Activated CD8-positive, alpha-beta memory T cell treated with anti-CD3 and anti-CD28 coated beads for 4 hours (primary cell): ENCODE measurements at places on chromosomes 3 and 15.
A peak's percentile ranks its signal among the peaks of the same experiment; 100 is the strongest.

DNA sequence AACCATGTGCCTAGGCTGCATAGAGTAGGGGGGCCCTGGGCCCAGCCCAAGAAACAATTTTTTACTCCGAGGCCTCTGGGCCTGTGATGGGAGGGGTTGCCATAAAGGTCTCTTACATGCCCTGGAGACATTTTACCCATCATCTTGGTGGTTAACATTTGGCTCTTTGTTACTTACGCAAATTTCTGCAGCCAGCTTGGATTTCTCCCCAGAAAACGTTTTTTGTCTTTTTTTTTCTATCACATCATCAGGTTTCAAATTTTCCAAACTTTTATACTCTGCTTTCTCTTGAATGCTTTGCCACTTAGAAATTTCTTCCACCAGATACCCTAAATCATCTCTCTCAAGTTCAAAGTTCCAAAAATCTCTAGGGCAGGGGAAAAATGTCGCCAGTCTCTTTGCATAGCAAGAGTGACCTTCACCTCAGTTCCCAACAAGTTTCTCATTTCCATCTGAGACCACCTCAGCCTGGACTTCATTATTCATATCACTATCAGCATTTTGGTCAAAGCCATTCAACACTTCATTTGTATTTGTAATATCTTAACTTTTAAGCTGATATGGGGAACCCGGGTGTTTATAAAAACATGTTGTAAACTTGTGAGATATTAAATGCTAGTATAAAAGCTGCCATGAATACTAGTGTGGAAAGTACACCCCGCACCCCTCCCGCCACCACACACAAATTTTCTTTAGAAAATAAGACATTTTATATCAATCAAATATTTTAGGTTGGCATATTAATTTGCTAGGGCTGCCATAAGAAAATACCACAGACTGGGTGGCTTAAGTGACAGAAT lies 56.0 kb upstream of the PLSCR4 start:
- no peak for DNase-seq

DNA sequence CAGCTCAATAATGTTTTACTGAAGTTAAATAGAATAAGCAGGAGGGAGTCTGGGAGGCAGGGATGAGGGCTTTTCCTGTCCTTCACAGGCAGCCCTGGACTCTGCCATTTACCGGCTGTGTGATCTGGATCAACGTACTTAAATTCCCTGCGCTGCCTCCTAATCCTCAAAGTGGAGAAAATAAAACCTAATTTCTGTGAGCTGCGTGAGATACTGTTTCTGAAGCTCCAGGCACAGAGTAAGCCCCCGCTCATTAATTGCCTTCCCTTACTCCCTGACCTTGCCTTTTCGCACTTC lies 278 bp upstream of the PDIA5 start:
- no peak for DNase-seq

DNA sequence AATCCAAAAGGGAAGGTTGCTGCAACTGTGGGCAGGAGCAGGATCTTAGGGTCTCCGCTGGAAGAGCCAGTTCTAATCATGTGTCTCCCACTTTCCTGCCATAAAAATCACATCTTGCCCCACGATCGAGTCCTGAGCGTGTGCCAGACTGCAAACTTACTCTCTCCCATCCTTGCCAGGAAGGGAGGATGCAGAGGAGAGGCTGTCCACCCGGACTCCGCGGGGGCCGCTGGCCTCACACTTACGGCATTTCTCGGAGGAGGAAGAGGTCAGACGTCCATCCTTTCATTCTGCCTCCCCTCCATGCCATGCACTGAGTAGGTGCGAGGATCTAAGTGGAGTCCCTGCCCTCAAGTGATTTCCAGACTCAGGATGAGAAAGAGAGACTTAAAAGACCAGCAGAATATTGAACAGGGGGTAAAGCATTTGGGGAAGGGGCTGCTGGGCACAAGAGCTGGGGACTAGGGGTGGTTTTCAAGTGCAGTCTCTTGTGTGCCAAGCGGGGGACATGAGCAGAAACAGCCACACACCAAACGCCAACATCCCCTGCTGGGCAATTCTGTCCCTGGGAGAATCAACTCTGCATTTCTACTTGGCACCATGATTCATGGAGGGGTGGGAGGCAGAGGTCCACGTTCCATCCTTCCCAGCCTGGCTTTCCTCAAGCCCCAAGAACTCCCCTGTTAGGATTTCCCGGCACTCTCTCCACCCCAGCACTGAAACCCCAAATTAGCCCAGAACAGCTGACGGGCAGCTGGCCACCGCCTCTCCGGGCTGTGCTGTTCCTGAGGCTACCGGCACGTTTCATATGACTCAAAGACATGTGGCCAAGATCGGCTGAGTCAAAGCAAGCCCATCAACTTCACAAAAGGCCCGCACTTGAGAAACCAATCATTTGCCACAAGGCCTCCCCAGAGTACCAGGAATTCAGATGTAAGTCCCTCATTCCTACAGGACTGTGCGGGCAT lies 11.6 kb downstream of the OXTR start:
- DNase-seq, result no peak

DNA sequence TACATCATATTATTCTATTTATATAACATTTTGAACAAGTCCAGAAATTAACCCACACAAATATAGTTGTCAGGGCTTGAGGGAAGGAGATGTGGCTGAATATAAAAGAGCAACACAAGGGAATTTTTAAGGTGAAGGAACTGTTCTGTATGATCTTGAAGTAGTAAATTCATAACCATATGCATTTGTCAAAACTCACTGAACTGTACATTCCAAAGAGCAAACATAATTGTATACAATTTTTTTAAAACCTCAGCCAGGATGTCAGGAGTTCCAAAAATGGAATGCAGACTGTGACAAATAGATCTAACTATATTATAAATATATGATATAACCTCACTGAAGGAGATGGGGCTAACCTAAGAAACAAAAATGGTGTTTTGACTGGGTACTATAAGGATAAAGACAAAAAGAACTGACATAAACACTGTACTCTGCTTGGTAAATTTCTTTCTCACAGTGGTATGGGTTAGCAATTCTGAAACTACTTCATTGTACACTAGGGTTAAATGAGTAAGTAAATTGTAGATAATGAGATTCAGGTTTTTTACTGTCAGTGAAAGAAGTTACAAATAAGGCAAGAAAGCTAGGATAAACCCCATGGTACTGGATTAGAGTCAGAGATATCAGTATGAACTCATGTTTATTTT lies 14.4 kb downstream of the GOLGB1 start:
- DNase-seq, result no peak

DNA sequence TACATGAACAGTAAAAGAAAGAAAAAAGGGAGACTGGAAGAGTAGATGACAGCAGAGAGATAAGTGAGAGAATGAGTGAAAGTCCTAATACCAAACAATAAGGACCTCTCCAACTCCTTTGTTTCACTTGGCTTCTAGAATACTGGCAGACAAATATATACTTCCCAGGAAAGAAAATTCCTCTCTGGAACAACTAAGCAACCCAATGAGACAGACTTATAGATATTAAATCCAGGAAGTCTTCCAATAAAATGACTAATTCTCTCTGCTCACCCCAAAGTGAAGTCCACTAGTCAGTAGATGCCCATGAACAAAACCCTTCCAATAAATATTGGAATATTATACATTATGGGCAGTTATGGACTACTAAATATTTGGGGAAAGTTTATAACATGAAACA lies 114.2 kb downstream of the NEDD4 start:
- DNase-seq, result no peak

GRCh38 chr3:173139420-173139819 lies 1.6 kb downstream of the SPATA16 start:
- DNase-seq, result no peak

GRCh38 chr15:23403550-23403949 lies 43.5 kb downstream of the GOLGA6L2 start:
- DNase-seq, result no peak

- no peak for DNase-seq
These were observed 152.7 kb downstream of the SUCNR1 start for GRCh38 chr3:152026033-152026556.

DNA sequence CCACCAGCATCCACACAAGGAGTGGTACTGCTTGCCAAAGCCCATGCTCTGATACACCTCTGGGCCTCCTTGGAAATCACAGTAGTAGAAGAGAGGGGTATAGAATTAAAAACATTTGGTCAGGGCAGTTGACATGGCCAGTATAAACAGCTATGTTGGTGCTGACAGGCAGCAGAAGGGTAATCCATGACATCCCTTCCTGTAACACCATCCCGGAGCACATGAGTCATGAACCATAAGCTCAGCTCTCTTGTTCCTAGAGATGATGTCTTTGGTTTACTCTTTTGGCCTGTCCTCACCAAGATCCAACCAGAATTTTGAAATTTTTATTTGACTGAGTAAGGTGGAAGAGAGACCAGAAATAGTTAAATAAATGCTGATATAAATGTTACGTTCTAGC lies 132.6 kb upstream of the CTDSPL start:
- DNase-seq, result no peak

- no peak for DNase-seq
These were observed 428.7 kb upstream of the EPHA3 start for GRCh38 chr3:88678747-88679146.

DNA sequence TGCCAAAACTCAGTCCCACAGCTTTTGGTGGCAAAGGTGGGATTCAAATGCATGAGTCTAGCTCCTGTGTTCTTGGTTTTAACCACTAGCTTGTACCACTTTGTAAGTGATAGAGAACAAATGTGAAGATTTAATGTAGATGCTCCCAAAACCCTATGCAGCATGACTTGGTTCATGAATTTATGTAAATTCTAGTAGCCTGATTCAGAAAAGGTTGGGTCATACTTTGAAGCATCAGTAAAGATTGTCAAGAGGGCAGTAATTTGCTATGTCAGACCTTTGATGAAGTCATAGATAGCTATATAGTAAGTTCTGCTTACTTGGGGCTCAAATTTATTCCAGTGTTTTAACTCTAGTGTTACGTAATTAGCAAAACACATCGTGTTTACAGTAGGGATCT lies 75.6 kb downstream of the VPS8 start:
- DNase-seq, result no peak

DNA sequence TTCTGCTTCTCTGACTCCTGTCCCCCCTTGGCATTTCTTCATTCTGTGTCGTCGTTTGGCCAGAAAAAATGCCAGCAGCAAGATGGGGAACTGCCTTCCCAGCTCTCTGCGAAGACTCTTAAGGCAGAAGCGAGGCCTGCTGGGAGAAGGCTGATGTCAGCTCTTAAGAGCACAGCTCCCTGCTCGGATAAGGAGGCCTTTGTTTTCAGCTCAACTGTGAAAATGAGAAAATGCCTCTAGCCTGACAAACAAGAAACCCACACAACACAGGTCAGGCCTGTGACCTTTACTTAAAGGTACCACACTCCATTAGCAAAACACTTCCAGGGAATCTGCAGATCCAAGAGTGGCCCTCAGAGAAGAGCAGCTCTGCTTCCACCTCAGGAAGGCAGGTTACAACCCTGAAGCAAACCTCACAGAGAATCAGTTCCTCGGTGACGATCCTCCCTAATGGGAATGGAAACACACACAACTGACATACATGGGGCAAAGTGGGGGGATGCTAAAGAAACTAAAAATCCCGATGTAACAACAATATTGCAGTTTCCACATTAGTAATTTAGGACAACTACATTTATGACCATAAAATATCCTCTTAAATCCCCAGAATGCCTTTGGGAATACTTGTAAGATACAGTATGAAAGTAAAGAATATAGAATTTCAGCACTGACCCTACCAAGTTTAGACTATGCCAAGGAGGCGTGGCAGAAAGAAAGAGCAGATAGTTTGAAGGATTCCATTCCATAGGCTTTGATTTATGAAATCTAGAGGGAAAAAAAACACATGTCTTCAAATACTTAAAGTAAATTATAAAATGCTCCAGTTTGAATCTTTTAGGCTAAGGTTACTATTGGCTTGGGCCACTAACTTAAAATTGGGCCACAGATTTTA lies 52.1 kb downstream of the VGLL4 start:
- no peak for DNase-seq

DNA sequence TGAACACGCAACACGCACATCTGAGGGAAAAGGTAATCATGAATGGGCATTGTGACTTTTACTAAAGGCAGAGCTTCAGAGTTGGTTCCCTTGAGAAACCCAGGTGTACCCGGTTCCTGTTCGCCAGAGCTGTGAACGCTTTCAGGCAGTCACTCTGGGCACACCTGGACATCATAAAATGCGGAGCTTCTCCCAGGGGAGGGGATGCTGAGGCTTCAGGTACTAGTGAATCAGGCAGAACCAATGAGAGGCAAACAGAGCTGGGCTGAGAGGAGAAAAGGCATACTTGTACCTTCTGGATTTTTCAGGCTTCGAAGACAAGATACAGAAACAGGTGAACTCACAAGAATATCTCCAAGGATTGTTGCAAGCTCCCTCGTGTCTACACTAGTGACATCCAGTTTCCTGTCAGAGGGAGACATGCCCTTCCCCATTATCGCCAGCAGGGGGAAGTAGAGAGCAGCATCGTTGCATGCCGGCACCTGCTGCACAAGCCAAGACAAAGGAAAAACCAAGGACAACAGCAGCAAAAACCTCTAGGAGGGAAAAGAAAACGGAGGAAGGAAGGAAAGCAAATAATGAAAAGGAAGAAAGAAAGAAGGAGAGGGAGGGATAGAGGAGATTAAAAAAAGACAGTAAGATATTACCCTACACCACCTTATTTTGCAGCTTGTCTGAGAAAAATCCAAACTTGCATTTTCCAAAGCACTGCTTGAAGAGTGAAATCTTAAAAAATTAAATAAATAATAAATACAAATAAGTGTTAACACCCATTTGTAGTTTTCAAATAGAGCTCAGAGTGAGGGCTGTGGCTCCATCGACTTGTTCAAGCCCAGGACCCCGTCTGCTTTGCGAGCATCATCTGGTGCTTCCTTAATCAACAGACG lies 2.0 kb downstream of the AHSG start:
- peak; percentile 42 for DNase-seq

- no peak for DNase-seq
These were observed 207.2 kb upstream of the NAALADL2 start for GRCh38 chr3:174651951-174652350.

DNA sequence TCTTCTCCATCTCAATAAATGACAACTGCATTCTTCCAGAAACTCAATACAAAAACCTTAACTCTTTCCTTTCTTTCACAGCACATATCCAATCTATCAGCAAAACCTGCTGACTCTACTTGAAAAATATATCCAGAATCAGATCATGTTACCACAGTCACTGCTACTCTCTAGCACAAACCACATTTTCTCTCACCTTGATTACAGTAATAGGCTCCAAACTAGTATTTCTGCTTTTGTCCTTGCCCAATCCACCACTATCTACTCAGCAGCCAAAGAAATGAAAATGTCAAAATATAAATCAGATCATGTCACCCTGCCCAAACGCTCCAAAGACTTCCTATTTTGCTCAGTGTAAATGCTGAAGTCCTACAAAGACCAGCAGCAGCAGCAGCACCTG lies 15.2 kb downstream of the TMCC1 start:
- no peak for DNase-seq

DNA sequence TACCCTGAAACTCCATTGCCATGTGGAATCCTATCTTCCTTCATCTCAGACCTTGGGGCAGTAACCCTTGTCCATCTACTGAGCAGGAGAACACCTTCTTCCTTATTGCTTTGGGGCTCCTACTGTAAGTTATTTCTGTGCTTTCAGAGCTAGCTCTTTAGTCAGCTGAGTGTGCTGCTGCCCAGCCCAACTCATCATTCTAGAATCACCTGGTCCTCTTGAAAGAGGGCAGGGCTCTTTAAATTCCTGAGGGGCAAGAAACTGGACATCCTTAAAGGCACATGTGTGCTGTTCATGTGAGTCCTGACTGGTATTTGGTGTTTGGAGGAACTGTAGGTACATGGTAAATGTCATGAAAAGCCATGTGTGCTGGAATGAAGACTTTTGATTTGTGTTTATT lies 140.9 kb downstream of the ARNT2 start:
- no peak for DNase-seq
